Effector CD4-positive, alpha-beta T cell (primary cell): ENCODE measurements at places on chromosomes 1 and 21.

- DNase-seq: peak; percentile 38
Measured at GRCh38 chr1:54460351-54460750, 54.2 kb upstream of the SSBP3 start.

- no peak for DNase-seq
Measured at GRCh38 chr1:153357076-153357852, 390 bp upstream of the S100A9 start.

DNA sequence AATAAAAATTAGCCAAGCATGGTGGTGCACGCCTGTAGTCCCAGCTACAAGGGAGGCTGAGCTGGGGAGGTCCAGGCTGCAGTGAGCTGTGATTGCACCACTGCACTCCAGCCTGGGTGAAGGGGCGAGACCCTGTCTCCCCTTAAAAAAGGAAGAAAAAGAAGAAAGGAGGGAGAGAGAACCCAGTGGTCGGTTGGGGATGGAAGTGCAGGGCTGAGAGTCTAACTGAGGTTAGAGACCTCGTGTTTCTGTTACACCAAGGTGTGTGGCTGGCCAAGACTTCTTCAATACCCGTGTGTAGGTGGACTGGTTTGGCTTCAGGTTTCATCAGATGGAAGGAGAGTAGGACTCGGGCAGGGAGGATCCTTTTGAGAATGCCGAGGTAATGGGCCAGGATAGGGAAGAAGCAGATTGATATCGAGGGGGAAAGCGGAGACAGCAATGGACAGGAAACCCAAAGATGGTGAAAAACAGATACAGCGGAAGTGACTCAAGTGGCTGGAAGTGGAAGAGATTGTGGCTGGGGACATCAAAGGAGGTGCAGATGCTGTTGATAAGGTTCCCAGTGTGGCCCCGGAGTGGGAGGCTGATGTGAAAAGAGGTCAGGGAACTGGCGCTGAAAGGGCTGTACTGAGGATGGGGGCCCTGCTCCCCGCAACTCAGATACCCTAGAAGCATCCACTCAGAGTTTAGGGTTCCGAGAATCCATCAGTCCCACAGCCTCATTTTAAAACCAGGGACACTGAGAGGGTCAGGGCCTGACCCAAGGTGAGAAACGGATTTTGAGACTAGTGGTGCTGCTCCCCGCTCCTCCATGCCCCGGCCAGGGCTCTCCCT lies 681 bp upstream of the UBXN10 start:
- DNase-seq: peak; percentile 23

GRCh38 chr21:39009587-39010225 lies 173.5 kb downstream of the PSMG1 start:
- no peak for DNase-seq

DNA sequence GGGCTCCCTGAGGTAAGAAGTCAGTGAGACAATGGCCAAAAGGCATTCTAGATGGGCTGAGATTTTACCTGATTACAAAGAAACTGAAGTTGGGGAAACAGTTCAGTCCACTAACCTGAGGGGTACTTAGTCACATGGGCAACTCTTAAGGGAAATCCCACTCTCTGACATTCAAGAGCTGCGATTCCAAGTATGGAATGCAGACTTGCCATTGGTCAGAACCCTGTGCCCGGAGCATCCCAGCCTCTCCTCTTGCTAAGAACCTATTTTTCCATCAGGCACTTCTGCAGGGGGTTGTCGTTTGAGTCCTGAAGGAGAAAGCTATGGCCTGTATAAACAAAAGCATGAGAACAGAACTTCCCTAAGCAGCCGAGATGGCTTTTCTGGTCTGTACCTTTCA lies 434.9 kb upstream of the DAB1 start:
- no peak for DNase-seq

GRCh38 chr1:59315529-59316463 lies 18.9 kb downstream of the FGGY start:
- no peak for DNase-seq

DNA sequence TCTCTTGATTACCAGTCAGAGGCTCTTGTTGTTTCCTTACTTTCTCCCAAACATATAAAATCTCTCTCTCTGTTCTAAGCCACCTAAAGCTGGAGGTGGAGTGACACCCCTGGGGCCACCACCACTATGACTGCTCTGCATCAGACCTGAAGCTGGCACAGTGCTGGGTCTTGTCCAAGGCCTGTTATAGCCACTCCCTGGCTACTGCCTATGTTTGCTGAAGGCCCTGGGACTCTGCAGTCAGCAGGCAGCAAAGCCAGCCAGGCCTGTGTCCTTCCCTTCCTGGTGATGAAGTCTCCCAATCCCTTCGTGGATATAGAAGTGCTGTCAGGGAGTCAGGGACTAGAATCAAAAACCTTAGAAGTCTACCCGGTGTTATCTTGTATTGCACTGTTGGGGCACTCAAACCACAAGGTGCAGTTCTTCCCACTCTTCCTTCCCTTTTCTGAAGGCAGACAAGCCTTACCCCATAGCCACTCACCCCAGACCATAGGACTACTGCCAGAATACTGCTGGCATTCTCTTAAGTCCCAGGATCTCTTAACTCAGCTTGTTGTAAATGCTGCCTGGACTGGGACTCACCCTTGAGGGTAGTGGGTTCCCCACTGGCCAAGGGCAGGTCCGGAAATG lies 103.1 kb downstream of the RPS6KC1 start:
- DNase-seq: no peak

- peak; percentile 96 for DNase-seq
Measured at GRCh38 chr21:39349211-39350093, 564 bp upstream of the HMGN1 start.

DNA sequence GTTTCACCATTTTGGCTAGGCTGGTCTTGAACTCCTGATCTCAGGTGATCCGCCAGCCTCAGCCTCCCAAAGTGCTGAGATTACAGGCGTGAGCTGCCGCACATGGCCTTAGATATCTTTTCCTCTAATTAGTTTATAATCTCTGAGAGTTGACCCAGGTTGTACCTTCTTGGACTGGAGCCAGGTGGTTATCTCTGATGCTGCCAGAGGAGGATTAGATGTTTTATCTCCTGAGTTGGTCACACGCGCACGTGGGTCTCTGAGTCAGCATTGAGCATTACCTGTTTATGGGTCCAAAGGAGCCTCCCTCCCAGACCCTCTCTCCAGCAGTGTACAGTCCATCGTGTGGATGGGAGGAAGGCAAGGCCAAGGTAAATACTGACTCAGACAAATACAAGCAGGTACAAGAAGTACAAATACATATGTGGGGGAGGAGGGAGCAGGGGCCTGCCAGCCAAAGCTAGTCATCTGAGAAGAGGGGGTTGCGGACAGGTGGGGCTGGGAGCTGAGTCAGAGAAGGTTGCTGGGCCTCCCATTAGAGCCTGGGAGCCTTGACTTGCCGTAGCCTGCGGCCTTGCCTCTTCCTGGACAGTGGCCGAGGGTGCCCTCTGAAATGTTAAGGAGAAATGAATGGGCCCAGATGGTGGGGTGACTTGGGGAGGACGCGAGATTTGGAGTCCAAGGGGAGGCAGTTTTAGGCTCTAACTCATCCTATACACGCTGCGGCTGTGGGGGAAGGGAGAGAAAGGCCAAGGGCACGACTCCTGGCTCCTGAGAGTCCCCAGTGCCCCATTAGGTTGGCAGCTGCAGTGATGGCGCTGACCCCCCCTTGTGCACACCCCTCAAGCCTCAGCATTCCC lies 13.1 kb downstream of the IL6R start:
- peak; percentile 16 for DNase-seq

- DNase-seq: no peak
Measured at GRCh38 chr1:40532062-40532389, 589 bp downstream of the ZNF684 start.

DNA sequence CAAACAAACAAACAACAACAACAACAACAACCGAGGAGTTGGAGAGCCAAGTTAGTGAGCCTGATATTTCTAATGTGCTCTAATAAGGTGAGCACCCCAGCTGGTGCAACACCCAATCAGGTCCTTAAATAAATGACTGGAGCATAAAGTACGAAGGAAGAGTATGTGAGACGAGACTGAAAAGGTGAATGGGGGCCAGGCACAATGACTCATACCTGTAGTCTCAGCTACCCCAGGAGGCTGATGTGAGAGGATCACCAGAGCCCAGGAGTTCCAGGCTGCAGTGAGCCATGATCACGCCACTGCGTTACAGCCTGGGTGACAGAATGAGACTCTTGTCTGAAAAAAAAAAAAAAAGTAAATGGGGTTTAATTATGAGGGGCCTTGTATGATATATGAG lies 152.0 kb upstream of the ZRANB2 start:
- DNase-seq: no peak

DNA sequence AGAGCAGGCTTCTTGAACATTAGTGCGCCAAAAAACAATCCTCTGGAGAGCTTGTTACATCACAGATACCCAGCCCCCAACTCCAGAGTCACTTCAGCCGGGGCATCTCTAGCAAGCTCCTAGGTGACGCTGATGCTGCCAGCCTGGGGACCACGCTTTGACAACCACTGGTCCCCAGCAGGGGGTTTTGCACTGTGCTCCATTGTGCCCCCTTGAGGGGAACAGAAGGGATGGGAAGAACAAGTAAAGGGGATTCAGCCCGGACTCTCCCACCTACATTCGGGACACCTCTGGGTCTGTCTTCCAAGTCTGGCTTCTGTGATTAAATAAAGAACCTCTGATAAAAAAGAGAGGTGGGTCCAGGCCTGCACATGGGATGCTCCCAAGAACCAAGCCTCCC lies 60.4 kb downstream of the ATP5PO start:
- no peak for DNase-seq

DNA sequence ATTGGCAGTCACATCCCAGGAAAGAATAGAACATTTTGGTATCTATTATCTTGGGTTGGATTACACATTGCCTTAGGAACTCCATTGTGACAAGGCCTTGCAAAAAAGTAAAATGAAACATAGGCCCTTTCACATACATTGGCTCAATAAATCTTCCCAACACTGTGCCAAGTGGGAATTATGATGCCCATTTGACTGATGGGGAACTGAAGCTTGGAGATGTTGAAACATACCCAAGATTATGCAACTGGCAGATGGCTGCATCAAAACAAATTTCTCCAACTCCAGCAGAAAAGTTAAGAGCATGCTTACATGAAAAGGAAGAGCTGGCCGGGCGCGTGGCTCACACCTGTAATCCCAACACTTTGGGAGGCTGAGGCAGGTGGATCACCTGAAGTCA lies 26.9 kb downstream of the PLEKHO1 start:
- no peak for DNase-seq

- DNase-seq: no peak
Measured at GRCh38 chr1:67020304-67020703, 33.6 kb downstream of the SLC35D1 start.

DNA sequence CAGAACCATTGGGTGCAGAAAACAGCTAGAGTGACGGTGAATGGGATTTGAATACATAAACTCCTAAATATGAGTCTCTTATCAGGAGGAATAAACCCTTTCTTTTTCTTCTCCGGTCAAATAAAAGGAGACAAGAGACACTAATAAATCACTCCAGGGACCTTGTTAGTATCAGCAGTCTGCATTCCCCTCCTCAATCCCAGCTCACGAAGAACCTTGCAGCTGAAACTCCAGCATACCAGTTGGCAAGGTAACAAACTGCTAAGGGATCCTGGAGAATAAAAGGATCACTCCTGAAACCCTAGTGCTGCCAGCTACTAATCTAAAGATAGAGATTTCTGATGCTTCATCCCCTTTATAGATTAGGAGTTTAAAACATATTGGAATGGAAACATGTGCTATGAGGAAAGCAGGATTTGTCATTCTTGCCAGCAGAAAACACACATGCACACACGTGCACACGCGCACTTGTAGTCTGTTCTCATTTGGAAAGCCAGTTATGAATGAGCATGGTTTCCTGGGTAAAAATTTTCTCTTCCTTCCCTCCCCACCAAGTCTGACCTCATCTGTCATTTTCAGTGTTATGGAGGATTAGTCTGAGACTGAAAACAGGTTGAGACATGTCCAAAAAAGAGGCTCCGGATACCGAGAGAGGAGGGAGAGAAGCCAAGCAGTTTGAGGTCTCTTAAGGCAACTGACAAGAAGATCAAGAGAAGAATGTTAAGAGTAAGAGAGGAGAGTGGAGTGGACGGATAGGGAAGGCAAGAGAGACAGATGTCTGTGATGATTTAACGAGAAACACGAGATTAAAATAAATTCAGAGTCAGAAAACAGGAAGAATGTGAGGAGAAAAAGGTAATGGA lies 10.9 kb downstream of the IER5 start:
- DNase-seq: no peak

GRCh38 chr1:23215751-23216449 lies 1.4 kb downstream of the HTR1D start:
- DNase-seq: no peak

DNA sequence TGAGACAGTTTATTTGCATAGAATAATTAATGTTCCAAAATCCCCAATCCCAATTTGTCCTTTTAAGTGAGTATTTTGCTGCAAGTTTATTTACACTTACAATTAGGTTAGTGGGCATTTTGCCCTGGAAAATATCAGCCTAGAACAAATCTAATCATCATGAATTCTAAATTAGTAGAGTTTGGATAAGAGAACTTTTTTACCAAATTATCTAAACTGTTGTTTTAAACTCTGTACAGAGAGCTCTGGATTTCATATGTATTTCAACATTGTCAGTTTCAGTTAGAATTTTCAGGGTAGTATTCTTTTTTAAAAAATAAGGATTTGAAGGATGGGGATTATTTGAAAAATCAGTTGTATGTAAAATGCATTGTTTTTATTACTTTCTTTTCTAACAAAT lies 27.8 kb upstream of the UBE2U start:
- no peak for DNase-seq

DNA sequence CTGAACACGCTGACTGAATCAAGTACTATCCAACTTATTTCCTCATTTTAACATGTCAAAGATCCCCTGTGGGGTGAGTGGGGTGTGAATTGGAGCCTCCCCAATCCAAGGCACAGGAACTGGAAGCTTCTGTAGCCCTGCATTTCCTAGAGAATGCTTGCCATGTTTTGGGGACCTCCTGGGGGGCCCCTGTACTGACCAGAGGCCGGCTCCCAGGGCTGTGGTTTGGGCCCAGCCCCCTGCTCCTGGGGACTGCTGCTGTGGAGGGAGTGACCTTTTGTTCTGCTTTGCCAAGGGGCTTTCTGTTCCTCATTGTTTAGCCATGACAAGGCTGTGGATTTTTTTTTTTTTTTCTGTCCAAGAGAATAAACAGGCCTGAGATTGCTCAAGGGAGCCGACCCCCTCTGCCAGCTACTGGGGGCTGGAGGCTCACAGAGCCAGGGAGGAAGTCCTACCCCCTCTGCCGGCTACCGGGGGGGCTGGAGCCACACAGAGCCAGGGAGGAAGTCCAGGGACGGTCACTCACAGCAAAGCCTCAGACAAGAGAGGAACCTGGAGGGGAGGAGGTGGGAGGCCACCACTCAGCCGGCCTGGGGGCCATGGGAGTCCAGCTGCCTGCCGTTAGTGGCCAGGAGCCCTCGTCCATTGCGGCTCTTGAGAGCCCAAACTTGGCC lies 17.4 kb downstream of the TNFRSF1B start:
- DNase-seq: no peak
